ENCODE measurements at places on chromosomes 2 and 18. TPM values are rescaled to one million over a fixed set of nuclear protein-coding genes. Genes with fewer than 3 reads are reported as not detected.

- no peak for DNase-seq
- peaks cover 5% of the 10 kb centered on the region for H3K27me3 ChIP-seq
- H3K4me1 ChIP-seq = no peaks in the 10 kb centered on the region
- H3K36me3 ChIP-seq = no peaks in the 10 kb centered on the region
- no peak overlapping the region for H3K4me3 ChIP-seq
- no peak overlapping the region for H3K27ac ChIP-seq
Measured at GRCh38 chr2:29747786-29748470, 173.5 kb downstream of the ALK start.

DNA sequence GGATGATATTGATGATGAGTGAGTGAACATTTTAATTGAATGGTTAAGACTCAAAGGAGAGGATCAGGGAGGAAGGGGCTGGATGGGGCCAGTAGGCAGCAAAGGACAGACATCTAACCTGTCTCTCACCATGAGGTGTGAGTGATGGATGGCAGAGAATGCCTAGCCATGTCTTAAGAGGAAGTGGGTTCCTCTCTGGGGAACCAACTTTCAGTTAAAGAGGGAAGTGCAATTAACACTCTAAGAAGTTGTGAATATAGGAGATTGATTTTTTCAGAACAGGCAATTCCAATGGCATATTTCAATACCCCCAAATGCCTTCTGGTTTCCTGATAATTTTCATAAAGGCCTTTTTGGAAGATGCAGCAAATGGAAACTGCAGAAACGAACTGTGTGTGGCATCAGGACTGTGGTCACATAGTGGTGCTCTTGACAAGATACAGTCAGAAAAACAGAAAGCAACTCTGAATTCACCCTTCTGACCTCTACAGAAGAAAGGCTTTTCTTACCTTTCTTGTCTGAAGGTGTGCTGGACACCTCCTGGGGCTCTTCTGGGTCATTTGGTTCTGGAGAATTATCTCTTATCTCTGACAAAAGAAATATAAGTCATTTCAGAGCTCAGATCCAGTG lies 10.2 kb downstream of the SP110 start:
- H3K36me3 ChIP-seq = peaks cover 48% of the 10 kb centered on the region
- DNase-seq = no peak
- peaks cover 37% of the 10 kb centered on the region for H3K4me1 ChIP-seq
- H3K27me3 ChIP-seq = no peaks in the 10 kb centered on the region
- no peak overlapping the region for H3K4me3 ChIP-seq

- no peaks in the 10 kb centered on the region for H3K27me3 ChIP-seq
- H3K36me3 ChIP-seq = peaks cover 30% of the 10 kb centered on the region
- DNase-seq = no peak
- no peak overlapping the region for H3K4me3 ChIP-seq
- H3K4me1 ChIP-seq = peaks cover 21% of the 10 kb centered on the region
Measured at GRCh38 chr18:13700153-13700552, 26.2 kb downstream of the FAM210A start.

GRCh38 chr2:119109866-119110265 lies 48.7 kb downstream of the C1QL2 start:
- no peak overlapping the region for H3K4me3 ChIP-seq
- no peak for DNase-seq
- no peaks in the 10 kb centered on the region for H3K4me1 ChIP-seq
- peaks cover 7% of the 10 kb centered on the region for H3K27me3 ChIP-seq
- no peaks in the 10 kb centered on the region for H3K36me3 ChIP-seq
- H3K27ac ChIP-seq = no peak overlapping the region

- DNase-seq = peak; percentile 53
- no peaks in the 10 kb centered on the region for H3K27me3 ChIP-seq
- H3K27ac ChIP-seq = no peak overlapping the region
- H3K4me1 ChIP-seq = peaks cover 3% of the 10 kb centered on the region
- H3K4me3 ChIP-seq = no peak overlapping the region
Measured at GRCh38 chr2:238263204-238264071, 23.6 kb upstream of the HES6 start.

GRCh38 chr2:168555283-168555682 lies 99.2 kb downstream of the CERS6 start:
- H3K4me3 ChIP-seq = no peak overlapping the region
- H3K4me1 ChIP-seq = peaks cover 29% of the 10 kb centered on the region
- peaks cover 5% of the 10 kb centered on the region for H3K36me3 ChIP-seq

The FABP1 gene
- not detected for total RNA-seq

The DNAJC5G gene
- not detected for total RNA-seq
